ENCODE measurements at places on chromosomes 13 and 19.

DNA sequence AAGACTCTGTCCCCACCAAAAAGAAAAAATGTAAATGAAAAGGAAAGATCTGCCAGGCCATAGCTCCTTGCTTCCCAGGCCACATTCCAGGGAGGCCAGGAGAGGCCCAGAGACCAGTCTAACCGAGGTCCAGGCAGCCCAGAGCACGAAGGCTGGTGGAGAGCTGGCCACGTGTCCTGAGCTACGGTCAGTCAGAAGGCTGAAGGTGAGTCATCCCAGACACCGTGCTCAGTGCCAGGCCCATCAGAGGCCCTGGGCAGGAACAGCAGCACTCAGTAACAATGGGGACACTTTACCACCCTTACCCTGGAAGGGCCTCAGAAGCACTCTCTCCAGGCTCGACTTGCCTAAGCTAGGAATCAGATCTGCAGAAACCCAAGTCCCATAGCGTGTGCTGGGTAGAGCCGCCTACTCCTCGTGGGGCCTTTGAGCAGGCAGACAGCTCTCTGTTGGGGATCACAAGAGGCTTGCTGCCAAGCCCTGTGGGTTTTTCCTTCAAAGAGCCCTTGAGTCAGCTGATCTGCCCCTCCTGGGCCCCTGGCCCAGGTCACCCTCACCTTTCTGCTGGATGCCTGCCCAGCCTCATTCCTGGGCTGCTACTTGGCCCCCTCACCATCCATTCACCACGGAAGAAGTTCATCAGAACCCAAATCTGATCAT lies 11.6 kb upstream of the DNMT1 start:
- no peak for DNase-seq

DNA sequence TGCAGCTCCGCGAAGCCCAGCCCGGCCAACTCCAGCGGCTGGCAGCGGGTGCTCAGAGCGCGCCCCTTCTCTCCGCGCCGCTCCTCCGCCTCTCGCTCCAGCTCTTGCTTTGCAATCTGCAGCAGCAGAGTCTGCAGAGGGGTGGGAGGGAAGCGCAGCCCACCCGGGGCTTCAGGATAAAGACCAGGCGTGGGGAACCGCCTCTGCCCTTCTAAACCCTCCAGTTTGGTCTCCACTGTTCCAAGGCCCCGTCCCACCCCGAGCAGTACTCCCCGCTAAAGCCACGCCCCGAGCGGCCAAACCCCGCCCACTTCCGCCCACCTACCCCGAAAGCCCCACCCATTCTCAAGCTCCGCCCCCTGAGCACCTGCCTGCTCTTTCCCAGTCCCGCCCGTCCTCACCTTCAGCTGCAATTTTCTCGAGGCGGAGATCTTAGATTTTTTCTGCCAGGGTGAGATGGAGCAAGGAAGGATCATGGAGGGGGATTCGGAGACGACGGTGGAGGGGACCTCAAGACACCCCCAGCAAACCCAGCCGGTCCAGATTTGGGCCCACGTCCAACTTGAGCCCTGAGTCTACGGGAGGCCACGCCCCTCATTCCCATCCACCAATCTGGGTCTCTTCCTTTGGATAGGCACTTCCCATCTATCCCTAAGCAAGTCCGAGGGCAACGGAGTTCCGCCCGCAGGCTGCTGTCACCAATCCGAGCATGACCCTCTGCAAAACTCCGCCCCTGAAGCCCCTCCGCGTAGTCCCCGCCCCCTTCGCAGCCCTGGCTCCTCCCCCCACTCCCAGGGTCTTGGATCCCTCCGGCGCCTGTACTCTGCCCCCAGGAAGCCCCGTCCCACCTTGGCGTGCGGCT lies 1.1 kb downstream of the TNNI3 start:
- peak; percentile 74 for DNase-seq

- no peak for DNase-seq
Observed at GRCh38 chr13:110574161-110574560, 12.6 kb upstream of the RAB20 start.

DNA sequence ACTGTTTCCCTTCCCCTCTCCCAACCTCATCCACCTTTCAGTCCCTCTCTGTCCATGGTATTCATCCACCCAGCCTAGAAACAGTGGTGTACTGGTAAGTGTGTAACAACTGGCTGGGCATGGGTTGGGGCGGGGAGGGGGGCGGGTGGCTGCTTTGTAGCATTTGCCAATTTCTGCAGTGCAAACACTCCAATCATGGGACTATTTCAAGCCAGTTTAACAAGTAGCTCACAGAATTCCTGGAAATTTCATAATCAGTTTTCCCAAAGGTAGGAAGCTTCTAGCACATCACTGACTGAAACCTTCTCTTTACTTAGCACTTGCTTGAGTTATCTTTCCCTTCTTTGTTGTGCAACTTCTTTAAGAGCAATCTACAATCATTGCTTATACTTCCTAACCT lies 100.8 kb upstream of the WASF3 start:
- DNase-seq = no peak

GRCh38 chr13:110379905-110380341 lies 72.8 kb downstream of the COL4A2 start:
- DNase-seq = no peak

DNA sequence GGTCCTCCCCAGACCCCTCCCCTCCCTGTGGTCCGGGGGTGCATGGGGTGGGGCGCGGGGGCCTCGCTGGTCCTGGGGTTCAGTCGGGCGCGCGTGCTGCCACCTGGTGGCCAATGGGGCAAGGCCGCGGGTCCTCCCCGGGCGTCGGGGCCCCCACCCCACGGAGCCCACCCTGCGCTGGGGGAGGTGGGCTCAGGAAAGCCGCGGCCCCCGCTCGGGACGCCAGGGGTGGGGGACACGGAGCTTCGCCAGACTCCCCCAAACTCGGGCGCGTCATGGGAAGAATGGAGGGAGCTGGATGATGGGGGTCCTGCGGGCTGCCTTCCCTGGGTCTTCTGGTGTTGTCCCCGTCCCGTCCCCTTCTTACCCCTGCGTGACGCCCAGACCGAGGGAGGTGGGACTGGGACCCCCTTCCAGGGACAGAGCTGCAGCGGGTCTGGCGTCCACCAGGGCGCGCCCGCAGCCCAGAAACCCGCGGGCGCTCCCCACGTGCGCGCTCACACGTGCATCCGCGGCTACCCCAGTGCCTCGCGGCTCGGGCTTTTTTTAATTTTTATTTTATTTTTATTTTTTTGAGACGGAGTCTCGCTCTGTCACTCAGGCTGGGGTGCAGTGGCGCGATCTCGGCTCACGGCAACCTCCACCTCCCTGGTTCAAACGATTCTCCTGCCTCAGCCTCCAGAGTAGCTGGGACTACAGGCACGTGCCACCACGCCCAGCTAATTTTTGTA lies 19.8 kb upstream of the TCF3 start:
- DNase-seq = peak; percentile 79

DNA sequence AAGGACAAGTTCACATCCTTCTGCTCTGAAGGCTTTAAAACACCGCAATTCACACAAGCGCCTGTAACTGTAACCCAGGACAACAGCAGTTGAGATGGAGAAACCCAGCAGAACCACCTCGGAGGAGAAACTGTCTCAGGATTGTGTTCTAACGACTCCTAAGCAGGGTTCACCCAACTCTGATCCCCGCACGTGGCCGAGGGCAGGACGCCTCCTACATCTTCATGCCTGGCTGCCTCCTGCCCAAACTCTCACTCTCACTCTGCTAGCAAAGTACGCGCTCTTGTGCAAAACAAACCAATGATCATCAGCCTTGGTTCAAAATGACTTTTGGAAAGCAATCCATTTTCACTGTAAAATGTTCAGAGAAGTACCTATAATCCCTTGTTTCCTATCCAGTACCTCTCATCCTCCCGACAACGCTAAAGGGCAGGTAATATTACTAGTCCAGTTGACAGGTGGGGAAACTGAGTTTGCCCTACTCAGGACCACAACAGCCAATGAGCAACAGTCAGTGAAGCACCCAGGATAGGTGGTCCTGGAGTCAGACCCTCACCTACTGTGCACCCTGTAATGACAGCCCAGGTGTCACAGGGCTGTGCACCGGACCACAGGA lies 25.6 kb downstream of the EPS15L1 start:
- no peak for DNase-seq

- no peak for DNase-seq
Observed at GRCh38 chr19:6216236-6216995, 63.4 kb downstream of the MLLT1 start.

GRCh38 chr13:103757361-103757760 lies 691.1 kb upstream of the SLC10A2 start:
- no peak for DNase-seq

GRCh38 chr19:50272263-50272897 lies 56.8 kb downstream of the KCNC3 start:
- no peak for DNase-seq

GRCh38 chr13:109273326-109273751 lies 513.0 kb downstream of the IRS2 start:
- DNase-seq = no peak

DNA sequence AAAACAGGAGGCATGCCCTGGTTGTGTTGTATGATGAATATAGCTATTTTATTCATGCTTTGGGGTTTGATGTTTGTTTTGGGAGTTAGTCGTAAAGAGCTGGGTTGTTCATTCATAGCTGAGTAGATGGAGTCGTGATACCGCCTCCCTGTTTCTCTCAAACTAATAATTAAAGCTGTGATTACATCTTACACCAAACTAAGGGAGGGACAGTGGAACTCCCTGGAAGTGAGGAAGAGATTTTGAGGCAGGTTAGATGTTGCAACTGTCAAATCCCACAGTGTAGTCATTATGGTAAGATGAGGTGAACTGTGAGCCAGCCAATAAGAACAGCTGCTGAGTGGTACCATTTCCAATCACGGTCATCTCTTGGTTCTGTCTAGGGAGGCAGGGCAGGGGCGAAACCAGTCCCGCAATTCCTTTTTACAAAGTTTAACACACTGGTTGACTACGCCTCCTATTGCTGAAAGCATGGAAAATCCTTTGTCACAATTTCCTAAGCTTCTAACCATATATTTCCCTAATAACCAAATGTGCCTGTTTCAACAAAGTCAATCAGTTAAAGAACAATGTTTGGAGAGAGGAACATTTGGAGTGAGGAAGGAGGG lies 207.6 kb upstream of the SERP2 start:
- DNase-seq = no peak

- no peak for DNase-seq
Observed at GRCh38 chr19:45800070-45800553, 7.5 kb upstream of the DMWD start.

GRCh38 chr13:31064636-31065035 lies 97.1 kb downstream of the HSPH1 start:
- DNase-seq = no peak

DNA sequence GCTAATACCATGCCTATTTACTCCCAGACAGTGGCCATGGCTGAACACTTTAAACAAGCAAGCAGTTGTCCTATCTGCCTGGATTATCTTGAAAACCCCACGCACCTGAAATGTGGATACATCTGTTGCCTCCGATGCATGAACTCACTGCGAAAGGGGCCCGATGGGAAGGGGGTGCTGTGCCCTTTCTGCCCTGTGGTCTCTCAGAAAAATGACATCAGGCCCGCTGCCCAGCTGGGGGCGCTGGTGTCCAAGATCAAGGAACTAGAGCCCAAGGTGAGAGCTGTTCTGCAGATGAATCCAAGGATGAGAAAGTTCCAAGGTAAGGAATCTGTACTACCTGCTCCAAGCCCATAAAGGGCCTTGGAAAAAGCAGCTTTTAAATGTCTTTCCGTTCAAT lies 8.6 kb downstream of the RFPL4AL1 start:
- peak; percentile 21 for DNase-seq

DNA sequence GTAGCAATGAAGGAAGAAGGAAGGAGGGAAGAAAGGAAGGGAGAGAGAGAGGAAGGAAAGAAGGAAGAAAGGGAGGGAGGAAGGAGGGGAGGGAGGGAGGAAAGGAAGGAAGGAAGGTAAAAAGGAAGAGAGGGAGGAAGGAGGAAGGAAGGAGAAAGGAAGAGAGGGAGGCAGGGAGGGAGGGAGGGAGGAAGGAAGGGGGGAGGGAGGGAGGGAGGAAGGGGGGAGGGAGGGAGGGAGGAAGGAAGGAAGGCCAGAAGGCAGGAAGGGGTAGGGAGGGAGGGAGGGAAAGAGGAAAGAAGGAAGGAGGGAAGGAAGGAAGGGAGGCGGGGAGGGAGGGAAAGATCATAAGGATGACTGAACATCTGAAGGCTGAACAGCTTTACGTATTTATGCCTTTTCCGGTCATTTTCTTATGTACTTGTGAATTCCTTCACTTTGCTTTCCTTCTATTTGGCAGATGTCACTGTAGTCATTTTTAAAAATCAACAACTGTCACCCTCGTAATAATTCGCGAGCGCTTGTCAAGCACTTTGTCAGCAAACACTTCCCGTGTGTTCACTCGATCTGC lies 6.7 kb upstream of the TTYH1 start:
- no peak for DNase-seq

DNA sequence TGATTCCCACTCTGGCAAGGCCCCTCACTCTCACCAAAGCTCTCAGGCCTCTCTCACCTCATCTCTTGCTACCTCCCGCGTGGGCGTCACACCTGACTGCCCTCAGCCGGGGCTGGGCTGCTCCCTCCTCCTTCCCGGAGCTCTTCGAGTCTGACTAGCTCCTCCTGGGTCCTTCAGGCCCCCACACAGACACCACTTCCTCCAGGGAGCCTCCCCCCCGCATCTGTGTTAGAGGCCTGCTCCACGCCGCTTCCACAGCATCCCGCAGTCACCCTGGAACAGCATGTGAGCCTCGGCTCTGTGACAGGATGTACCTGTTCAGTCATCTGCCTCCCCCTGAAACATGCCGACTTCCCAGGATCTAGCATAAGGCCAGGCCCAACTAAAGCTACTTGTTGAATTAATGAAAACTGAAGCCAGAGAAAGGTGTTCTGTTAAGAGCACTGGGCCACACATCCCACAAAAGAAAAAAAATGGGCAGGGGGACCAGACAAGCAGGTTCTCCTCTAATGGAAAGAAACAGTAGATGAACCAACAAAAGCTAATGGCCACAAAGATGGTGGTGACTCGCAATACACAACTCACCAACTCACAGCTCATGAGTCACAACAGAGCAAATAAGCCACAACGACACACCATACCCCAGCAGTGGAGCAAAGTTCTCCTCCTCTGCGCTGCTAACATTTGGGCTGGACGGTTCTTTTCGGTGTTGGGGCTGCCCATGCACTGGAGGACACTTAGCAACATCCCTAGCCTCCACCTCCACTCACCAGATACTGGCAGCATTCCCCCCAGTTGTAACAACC lies 3.0 kb downstream of the PPP6R1 start:
- DNase-seq = peak; percentile 78

GRCh38 chr13:60720590-60720989 lies 323.6 kb downstream of the TDRD3 start:
- no peak for DNase-seq

DNA sequence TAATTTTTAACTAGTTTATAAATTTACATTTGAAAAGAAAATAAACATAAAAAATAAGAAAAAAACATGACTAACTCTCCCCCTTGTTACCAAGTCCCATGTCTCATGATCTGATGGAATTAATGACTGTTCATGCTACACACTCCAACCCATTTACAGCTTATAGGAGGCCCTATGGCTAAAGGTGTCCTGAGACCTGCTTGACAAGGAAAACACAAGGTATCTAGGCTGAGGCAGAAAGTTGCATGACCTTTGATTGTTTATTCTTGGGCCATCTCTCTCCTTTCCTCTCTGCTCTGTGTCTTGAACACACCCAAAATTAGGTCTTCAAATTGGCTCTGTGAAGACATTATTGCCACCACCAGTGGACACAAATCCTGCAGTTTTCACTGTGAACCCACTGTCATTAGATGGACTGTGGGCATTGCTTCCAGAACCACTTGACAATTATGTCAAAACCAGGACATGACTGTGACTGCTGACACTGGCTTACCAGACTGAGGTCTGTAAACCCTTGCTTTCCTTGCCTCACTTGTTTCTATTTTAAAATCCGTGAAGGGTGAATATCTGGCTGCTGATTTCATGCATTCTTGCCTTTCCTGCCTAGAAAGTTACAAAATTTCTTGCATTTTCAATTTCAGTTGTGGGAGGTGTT lies 386.5 kb upstream of the SPRY2 start:
- DNase-seq = no peak
